ENCODE measurements at places on chromosomes 6 and 20.

- DNase-seq: no peak
Observed at GRCh38 chr6:125294925-125295324, 6.8 kb downstream of the HDDC2 start.

GRCh38 chr20:38372806-38373205 lies 26.5 kb downstream of the LBP start:
- DNase-seq: no peak

DNA sequence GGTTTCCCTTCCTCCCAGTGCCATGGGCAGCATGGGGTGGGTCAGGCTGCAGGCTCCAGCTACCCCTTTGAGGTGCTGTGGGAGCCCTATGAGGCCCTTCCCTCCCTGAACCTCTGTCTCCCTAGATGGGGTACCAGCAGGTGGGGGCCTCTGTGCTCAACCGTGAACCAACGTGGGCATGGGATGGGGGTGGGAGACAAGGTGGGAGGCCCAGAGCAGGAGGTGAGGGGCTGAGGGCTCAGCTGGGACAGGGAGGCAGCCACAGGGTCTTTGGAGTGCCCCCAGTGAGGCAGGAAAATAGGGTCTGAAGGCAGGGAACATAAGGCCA lies 33.3 kb downstream of the SUN5 start:
- DNase-seq: no peak

GRCh38 chr6:56949925-56950495 lies 4.9 kb upstream of the BEND6 start:
- DNase-seq: no peak

GRCh38 chr6:125154118-125154760 lies 666 bp downstream of the TPD52L1 start:
- no peak for DNase-seq
